ENCODE measurements at places on chromosomes 1 and 21.

GRCh38 chr1:237428809-237429208 lies 386.8 kb downstream of the RYR2 start:
- no peak for DNase-seq

- DNase-seq: no peak
These were observed 30.4 kb upstream of the LRRC38 start for GRCh38 chr1:13544221-13544556.

GRCh38 chr21:43191521-43191920 lies 22.7 kb downstream of the CRYAA start:
- no peak for DNase-seq

- no peak for DNase-seq
These were observed 527.1 kb downstream of the MRPL39 start for GRCh38 chr21:25080141-25080540.

- DNase-seq: no peak
These were observed 71.7 kb downstream of the JAK1 start for GRCh38 chr1:64894438-64895196.

- DNase-seq: no peak
These were observed 33.5 kb upstream of the TARBP1 start for GRCh38 chr1:234512451-234512861.

DNA sequence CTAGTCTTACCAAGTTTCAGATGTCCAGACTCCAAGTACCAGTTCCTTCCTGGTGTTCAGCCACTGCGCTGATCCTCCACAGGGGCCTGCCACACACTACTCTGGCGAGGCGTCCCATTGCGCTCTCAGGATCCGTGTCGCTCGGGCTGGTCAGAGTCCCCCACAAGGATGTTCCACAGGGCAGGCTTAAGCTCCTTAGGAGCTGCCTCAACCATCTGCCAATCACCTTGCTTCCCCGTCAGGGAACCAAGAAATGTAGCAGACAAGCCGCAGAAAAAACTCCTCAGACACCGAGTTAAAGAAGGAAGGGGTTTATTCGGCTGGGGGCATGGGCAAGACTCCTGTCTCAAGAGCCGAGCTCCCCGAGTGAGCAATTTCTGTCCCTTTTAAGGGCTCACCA lies 9.8 kb downstream of the OR2W3 start:
- no peak for DNase-seq

GRCh38 chr1:25770541-25771220 lies 29.3 kb upstream of the SELENON start:
- no peak for DNase-seq

- DNase-seq: no peak
These were observed 36.6 kb upstream of the WNT2B start for GRCh38 chr1:112472142-112472541.

- no peak for DNase-seq
These were observed 21.0 kb upstream of the TMEM39B start for GRCh38 chr1:32051706-32052105.

DNA sequence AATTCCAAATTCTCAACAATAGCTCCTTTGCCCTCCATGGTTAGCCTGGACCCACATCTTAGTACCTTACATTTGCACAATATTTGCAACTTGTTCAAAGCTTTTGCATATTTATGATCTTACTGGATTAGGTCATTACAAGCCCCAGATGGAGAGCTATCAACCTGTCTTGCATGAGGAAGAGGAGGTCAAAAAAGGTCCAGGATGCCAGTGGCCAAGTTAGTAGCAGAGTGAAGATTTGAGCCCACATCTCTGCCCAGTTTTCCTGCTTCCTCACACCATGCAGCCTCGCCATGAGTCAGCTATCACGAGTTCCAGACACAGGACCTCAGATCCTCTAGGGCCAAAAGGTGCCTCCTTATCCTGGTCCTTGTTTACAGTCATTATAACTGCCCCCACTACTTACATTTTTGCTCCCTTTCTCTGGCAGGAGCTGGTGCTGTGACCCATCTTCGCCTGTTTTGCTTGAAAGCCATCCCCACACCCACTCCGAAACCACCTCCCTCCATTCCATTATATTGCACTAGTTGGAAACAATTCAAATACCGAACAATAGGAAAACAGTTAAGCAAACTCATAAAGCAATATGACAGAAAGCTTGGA lies 5.0 kb upstream of the AHCYL1 start:
- DNase-seq: no peak

- no peak for DNase-seq
These were observed 78.2 kb downstream of the MAP3K7CL start for GRCh38 chr21:29208682-29209059.

DNA sequence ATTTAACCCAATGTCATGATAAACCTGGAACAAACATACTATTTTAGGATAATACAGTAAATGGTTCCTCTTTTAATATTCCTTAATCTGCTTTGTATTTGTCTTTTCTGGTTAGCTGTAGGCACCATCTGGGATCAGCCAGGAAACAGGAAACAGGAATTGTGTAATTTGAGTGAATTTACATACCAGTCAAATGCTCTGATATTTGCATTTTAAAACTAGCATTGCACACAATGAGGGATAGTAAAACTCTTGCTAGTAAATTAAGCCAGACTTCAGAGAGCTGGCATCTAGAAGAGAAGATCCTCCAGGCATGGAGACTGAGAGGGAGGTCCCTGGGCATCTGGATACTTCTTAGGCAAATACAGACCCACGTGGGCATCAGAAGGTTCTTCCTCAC lies 103.5 kb downstream of the HMCN1 start:
- no peak for DNase-seq

- DNase-seq: no peak
These were observed 54.7 kb upstream of the BEND5 start for GRCh38 chr1:48831120-48831978.

GRCh38 chr1:29330856-29331255 lies 94.5 kb downstream of the PTPRU start:
- no peak for DNase-seq

DNA sequence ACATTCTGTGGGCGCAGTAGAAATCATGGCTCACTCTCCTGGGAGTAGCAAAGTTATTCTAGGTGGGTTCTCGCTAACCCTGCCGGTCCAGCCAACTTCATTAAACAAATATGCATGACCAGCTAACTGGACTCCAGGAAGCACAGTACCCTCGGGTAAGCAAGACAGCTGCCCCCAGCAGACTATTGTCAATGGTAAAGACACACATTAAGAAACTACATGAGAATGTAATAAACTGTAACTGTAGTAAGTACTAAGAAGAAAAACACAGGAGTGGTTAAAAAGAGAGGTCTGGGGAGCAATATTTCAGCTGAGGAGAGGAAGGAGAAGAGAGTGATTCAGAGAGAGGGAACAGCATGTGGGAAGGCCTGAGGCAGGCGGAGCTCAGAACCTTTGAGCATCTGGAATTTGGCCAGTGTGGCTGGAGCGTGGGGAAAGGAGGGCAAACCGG lies 7.4 kb downstream of the SLC2A5 start:
- DNase-seq: no peak

DNA sequence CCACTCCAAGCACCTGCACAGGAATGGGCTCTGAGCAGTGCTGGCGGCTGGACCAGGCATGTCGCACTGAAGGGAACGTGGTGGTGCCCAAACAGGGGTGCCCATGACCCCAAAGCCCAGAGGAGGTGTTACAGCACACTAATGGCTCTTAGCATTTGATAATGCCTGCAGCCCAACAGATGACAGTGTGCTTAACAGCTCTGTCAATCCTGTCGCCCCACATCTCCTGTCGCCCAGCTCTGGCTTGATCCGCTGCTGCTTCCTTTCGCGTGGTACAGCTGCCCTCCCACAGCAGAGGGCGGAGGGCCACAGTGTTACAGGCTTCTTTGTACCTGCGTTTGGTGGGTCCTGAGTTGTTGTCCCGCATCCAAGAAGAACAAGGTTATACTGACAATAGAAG lies 32.2 kb upstream of the CR1L start:
- no peak for DNase-seq

DNA sequence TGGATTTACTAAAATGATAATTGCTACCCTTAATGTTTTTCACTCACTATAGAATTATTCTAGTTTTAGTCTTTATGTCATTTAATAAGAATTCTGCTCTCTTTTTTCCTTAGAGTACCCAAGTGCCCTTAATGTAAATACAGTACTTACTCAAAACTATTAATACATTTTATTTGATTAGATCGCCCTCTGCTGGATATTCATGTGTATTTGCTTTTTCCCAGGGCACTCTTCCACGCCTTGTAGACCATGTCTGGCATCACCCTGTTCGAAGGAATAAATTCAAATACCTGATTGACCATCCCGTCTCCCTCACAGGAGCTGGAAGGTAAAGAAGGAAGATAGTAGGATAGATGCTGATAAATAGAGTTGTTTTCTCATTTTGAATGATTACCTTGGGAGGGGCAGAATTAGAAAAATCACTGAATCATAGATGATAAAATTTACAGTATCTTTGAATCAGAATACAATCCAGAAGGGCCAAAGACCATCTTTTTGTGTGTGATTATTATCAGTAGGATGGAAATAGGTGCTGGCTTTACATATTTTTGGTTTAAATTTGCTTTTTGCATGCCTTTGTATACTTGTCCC lies 4.1 kb downstream of the AXDND1 start:
- DNase-seq: peak; percentile 39

DNA sequence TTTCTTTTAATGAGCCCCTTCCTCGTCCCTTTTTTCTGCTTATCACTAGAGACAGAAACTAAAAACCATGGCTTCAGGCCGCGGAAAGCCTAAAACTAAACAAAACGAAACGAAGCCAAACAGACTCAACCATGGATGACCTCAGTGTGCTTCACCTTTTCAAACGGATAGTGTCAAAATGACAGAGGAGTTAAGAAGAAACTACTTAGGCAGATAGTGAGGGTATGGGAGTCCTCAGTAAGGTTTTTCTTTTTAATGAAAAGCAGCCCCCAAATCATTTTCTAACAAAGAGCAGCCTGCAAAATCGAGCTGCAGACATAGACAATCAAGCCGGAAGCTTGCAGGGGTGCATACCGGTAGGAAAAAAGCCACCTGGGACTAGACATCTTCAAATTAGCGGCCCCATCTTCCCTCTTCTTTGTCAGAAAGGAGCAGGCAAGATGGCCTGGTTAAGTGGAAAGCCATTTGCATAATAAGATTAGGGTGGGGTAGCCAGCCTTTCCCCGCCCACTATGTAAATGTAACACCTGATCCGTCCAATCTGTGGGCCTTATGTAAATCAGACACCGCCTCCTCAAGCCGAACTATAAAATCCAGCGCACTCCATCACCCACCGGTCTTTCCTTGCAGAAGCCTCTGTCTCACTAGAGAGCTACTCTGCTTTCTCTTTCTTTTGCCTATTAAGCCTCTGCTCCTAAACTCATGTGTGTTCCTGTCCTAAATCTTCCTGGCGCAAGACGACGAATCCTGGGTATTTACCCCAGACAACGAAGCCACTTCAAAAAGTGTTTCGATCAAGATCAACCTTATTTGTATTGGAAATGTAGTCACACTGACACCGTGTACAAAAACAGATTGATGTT lies 6.2 kb upstream of the ERO1B start:
- no peak for DNase-seq

- DNase-seq: no peak
These were observed 15.0 kb upstream of the PSMB2 start for GRCh38 chr1:35656148-35656862.

GRCh38 chr1:162093095-162093494 lies 23.6 kb downstream of the NOS1AP start:
- DNase-seq: no peak

GRCh38 chr1:247362153-247362552 lies 30.5 kb upstream of the ZNF496 start:
- DNase-seq: no peak

DNA sequence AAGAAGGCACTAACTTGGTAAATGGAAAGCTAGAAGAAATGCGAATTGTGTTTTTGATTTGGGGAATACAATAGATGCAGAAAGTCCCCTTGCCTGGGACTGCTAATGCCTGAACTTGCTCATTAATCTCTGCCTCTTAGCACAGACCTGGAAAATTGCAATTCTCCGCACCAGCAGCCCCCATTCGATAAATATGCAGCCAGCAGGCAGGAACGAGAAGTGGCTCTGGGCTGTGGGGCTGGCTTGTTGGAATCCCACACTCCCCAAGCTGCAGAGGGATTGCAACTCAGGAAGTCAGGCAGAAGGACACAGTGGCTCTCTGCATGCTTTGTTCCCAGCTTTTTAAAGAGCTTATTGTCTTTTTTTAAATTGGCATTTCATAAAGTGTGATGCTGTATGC lies 51.3 kb downstream of the PCP4 start:
- DNase-seq: no peak

- no peak for DNase-seq
These were observed 1745.3 kb downstream of the MRPL39 start for GRCh38 chr21:23861911-23862504.

GRCh38 chr1:151942882-151943281 lies 33.6 kb upstream of the THEM4 start:
- DNase-seq: no peak

DNA sequence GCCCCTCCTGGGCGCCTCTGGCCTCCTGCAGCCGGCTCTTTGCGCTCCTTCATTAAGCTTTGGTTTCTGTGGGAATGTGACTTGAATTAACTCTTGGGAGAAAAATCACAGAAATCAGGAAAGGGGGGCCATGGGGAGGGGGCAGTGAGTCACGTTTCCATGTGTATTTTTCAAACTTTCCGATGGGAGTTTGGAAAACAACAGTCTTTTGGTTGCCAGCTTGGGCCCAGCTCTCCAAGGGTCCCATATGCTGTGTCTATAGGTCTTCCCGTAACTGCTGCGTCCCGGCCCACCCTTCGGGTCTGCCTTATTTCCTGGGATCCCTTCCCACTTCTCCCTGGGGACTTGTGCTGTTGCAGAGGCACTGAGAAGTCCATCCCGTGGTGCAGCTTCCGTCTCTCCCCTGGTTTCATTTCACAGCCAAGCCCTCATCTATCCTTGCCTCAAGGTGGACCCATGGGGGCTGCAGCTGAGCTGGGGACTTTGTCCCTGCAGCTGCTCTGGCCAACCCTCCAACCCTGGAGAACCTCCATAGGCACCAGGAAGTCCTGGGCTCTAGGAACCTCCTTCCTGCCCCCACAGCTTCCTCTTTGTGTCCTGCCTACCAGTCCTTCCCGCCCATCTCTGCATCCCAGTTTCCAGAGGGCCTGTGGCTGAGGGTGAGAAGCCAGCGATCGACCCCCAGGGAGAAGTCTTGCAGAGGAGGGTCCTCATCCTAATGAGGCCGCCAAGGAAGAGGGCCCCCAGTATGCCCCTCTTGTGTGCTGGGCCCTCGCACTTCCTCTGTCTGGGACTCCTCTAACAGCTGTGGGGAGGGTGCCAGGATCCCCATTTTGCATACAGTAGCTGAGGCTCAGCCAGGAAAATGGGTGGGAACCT lies 11.6 kb upstream of the LMNA start:
- DNase-seq: no peak

DNA sequence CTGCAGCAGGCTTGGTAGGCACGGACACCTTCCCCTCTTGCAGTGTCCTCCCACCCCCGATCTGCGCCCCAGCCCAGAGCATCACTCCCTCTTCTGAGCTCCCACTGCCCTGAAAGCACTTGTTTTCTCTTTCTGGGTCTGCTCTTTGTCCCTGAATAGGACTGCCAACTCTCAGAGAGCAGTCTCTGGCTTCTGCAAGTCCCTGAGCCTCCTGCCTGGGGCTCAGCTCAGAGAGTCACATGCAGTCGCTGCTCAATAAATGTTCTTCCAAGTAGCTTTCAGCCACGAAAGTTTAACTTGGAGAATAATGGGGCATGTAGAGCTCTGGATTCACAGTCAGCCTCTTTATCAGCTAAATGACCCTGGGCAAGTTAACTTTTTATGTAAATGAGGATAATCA lies 205.6 kb downstream of the HIVEP3 start:
- no peak for DNase-seq

- DNase-seq: no peak
These were observed 35.4 kb upstream of the DPH5 start for GRCh38 chr1:101060992-101061391.
